ENCODE measurements at places on chromosomes 7 and 10.

DNA sequence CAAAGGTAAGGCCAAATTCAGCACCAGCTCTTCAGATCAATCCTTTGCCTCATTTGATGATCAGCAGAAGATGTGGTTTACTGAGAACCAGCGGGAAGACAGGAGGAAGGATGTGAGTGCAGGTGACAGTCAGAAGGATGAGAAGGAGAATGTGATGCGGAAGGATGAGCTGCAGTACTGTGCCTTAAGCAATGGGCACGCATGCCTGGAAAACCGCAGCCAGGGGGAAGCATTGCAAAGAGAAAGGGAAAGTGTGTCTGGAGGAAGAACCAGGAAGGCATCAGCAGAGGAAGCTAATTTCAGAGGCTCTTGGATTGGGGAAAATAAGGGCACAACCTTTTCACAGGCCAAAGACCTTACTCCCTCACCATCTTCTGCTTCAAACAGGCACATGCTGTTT is 25.7 kb downstream of the C10orf71 start:
- DNase-seq, result no peak

GRCh38 chr10:119006451-119007210 is 22.9 kb upstream of the NANOS1 start:
- DNase-seq, result peak; percentile 88

DNA sequence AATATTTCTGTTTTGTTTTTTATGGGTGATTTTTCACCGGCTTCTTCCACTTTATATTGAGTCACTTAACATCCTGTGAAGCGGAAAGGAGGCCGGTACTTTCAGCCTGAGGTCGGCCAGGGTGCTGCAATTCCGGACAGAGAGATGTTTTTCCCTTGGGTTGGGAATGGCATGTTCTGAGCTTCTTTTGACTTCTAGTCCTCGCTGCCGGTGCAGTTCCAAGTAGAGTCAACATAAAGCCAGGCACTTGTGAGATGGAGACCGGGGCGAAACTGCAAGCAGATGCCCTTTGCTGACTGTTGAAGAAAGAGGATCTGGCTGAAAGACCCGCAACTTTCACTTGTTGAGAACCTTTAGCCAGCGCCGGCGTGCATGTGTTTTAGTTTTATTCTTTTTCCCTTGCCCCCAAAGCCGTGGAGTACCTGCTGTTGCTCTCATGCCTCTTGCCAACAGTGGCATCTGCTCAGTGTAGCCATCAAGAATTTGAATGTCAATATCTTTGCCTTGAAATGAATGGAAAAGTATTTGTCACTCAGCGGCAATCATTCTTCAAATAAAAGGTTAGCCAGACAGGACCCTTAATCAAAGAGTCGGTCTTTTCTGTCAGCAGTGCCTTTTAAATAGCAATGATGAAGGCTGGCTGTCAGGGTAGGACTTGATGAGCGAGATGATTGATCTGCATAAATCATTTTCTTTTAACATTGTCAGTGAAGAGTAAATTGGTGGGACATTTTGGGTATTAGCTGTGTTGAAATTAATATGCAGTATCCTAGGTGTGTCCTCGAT is 351.2 kb downstream of the LRMDA start:
- no peak for DNase-seq

- no peak for DNase-seq
These were observed 15.7 kb downstream of the RBM33 start for GRCh38 chr7:155660059-155660757.

GRCh38 chr10:4437791-4438190 is 388.2 kb upstream of the AKR1E2 start:
- no peak for DNase-seq

- DNase-seq, result peak; percentile 46
These were observed 77.5 kb downstream of the LRRC4 start for GRCh38 chr7:127953423-127954356.

DNA sequence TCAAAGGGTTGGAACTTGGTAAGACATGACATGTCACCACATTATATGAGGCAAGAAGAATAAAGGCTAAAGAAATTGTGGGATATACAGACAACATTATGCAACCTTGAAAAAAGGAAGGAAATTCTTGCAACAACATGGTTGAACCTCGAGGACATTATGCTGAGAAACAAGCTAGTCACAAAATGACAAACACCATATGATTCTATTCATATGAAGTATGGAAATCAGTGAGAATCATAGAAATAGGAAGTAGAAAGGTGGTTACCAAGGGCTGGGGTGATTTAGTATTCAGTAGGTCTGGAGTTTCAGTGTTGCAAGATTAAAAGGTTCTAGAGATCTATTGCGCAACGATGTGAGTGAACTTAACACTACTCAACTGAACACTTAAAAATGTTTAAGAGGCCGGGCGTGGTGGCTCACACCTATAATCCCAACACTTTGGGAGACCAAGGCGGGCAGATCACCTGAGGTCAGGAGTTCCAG is 126.9 kb upstream of the TBX20 start:
- no peak for DNase-seq

GRCh38 chr7:139913845-139914135 is 84.7 kb downstream of the TBXAS1 start:
- DNase-seq, result no peak

- DNase-seq, result peak; percentile 34
These were observed 46.2 kb downstream of the KCNMA1 start for GRCh38 chr10:77591238-77591880.

DNA sequence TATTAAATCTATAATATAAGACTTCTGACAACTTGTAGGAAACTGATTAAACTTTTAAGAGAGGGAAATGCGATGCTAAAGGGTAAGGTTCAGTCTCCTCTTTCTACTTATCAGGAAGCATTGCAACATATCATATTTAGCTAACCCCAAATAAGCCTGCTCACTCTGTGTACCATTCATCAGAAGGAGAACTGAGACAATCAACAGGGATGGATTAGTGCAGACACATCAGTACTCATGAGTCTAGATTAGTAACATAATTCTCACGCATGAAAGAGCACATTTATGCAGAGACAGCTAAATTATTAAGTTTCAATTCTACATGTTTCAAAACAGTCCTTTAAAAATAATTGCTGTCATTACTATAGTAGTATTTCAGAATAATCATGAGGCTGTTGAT is 354.2 kb upstream of the ZWINT start:
- no peak for DNase-seq

DNA sequence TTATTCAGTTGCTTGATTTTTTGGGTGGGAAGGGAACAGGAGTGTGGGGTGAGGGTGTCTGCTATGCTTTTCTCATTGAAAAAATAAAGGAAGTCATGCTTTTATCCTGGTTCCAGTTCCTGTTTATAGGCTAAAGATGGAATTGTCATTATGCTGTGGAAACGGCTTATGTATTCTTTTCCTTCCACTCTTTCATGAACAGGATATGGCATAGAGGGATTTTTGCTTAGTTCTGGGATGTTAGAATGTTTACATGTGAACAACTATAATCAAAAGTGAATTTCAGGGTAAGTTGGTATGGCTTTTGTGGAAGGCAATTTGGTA is 35.9 kb upstream of the PTPN12 start:
- DNase-seq, result no peak

- no peak for DNase-seq
These were observed 35.4 kb downstream of the KLF6 start for GRCh38 chr10:3749600-3749999.

DNA sequence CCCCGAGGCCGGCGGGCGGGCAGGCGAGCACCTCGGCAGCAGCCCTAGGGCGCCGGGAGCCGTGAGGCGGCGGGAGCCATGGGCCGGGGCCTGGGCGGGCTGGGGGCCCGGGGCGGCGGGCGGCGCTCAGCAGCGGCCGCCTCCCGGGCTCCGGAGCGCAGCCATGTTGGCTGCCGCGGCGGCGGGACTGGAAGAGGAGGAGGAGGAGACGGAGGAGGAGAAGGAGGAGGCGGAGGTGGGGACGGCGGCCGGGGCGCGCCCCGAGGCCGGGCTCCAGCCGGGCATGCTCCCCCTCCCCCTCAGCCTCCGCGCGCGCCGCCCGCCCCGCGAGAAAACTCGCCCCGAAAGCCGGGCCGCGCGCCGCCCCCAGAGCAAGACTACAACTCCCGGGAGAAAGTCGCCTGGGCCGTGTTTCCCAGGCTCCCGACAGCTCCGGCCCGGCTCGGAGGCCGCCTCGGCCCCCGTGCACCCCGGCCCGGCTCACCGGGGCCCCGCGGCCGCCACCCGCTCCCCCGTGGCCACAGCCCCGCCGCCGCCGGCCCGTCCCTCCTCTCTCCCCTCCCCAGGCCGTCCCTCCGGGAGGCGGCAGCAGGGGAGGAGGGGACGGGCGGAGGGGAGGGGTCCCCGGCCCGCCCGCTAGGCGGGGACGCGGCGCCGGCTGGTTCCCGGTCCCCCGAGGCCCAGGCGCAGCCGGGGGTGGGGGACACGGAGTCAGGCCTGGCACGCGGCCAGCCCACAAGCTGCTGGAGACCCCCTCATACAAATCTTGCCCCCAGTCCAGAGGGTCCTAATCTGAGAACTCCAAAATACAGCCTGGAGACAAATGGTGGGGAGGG is at the start of gene DLG5:
Gene DLG5, minus strand, starts transcription at position 190 of the 836 bp plus-strand sequence. CDS start 235 bp downstream, outside the sequence.
- DNase-seq, result peak; percentile 82

GRCh38 chr7:151658778-151659177 is 139.1 kb upstream of the RHEB start:
- no peak for DNase-seq

DNA sequence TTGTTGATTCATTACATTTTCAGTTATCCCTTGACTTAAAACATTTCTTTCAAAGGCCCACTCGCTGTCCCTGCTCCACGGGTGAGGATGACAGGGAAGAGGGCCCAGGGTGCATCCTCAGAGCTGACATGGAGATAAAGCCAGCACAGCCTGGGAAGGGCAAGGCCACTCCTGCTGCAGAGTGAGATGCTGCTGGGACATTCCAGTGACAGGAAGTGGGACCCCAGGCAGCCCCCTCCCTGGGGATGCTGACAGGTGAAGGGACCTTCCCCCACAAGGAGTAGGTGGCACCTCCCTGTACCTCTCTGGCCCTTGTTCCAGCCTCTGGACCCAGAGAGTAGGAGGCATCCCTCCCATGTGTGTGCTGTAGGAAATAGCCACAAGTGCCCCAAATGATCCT is 97.8 kb upstream of the DDC start:
- no peak for DNase-seq

- no peak for DNase-seq
These were observed 68.8 kb downstream of the SVOPL start for GRCh38 chr7:138632384-138632783.

- no peak for DNase-seq
These were observed 349.6 kb upstream of the MKI67 start for GRCh38 chr10:128475686-128476367.

- DNase-seq, result no peak
These were observed 35.9 kb downstream of the FZD1 start for GRCh38 chr7:91299952-91300775.

DNA sequence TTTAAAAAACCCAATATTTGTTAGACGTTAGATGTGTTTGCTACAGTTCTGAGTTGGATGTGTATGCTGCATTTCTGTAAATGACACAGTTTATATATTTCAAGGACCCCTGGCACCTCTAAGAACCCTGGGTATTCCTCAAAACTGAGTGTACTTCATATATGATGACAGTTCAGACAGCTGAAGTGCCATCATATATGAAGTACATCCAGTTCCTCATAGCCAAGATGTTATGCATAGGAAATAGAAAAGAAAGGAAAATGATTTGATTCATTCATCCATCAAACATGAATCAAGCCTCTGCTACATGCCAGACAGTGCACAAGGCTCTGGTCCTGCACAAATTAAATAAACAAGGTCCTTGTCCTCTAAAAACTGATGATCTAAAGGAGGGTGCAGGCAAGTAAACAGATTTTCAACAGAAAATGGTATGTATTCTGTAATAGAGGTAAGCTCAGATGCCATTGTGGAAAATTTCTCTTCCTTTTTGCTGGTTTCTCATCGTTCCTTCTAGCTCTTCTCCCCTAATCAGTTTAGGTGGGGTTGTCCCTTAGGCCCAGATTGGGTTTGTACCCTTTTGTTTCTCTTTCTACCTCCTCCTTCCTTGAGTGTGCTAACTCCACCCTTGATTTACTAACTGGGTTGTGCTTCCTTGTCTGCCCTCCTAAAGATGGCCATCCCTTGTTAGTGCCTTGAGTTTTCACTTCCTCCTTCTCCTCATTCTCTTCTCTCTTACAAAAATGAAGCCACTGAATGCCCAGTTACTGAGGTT is 25.3 kb upstream of the SMIM30 start:
- DNase-seq, result no peak

- DNase-seq, result no peak
These were observed 33.2 kb upstream of the VCL start for GRCh38 chr10:73964743-73965142.

DNA sequence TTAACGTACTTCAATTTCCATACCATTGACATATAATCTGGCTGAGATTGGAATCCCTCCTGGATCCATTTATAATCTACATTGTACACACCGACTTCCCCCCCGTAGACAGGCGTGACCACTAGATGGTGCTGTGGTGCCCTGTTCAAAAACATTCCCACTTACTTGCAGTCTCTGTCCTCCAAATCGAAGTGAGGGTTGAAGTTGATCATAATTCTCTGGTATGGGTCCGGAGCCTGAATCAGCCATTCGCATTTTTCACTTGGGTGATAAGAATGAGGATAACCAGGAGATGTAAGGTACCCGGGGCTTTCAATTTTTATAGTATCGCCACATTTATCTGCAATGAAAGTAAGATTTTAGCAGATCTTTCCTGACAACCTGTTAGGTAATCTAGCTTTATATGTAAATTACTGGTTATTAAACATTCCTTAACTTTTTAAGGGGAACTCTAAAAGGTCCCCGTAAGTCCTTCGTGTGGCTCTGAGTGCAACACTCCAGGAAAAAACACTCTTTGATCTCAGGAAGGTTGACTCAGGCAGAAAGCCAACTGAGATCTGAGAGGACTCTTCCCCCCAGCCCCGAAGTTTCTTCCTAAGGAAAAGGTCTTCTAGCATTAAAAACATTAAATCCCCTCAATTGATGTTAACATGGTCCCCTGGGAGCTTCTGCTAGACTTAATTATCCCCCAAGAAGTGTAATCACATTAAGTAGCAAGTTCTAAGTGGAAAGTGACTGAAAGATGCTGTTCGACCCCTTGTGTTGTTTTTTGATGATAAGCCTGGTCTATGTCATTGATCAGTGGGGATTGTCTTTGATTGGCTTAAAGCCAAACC is 3.7 kb downstream of the NRP1 start:
- DNase-seq, result peak; percentile 92

- DNase-seq, result peak; percentile 73
These were observed 30.0 kb upstream of the SLF2 start for GRCh38 chr10:100882671-100883311.

GRCh38 chr10:15188603-15189002 is 20.1 kb upstream of the NMT2 start:
- DNase-seq, result no peak

Data from astrocyte of the hippocampus (primary cell).